Activated naive CD4-positive, alpha-beta T cell treated with Interleukin-2 at 50 U/mL for 16 hours (primary cell): ENCODE measurements at places on chromosomes 2 and 18.

- no peak for DNase-seq
Measured at GRCh38 chr2:133986081-133986837, 267.6 kb upstream of the MGAT5 start.

DNA sequence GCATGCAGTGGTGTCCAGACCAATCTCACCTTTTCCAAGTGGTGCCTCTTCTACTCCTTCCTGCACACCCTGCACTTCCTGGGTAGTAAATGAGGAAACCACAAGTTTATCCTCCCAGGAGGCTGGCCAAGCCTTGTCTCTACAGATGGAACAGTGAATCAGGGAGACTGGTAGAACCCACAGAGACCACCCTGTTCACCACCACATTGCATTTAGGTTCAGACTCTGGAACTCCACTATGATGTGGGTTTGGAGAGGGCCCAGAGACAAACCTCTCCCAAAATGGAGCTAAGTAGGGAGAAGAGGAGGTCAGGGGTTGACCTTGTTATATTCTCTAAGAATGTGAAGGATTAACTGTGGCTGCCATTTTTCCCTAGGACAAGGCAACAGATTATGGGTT is 102.8 kb upstream of the FZD7 start:
- DNase-seq: no peak

DNA sequence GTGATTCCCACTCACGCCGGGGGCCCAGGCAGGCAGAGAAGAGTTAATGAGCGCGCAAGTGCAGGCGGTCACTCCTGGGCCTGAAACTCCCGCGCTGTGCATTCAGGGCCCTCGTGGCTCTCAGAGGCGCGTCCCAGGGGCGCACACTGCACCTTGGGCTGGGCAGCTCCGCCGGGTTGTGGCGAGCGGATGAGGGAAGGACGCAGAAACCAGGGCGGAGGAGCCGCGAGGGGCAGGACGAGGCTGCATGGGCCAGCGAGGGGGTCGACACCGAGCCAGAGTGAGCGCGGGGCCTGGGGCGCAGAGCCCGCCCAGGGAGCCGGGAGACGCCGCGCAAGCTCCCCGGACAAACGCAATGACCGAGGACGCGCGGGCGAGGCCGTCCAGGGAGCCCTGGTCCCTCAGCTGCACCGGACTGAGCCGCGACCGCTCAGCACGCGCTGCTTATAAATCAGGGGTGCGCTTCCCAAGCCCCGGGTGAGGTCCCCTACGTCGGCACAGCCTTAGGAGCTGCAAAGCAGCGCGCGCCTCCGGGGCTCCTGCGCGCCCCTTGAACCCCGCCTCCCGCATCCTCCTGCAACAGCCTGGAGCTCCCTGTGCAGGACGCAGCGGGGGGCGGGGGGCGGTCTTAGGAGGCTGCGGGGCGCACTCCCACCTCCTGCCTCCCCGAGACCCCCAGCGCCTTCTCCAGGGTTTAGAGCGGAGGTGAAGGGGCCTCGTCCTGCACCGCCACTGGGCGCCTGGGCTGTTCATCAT is 180.2 kb upstream of the ALKAL2 start:
- DNase-seq: no peak

DNA sequence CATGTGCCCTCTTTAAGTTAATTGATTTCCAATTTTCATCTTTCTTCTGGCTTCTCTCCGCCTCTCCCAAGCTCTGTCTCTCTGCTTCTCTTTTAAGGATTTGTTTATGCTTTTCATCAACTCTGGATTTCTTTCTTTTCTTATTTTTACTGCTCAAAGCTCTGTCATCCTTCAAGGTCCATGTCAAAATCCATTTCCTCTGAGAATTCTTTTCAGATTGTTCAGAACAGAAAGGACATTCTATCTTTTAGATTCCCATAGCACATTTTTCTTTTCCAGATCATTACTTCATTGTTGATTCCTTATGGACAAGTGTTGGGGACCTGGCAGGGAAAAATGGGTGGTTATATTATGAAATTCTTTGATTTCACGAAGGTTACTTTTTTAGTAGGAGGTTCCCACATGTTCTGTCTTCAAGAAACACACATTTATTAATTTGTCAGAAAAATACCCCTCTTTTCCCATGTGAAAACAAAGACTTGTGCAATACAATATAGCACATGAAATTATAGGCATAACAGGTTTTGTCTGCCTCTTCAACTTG is 12.3 kb downstream of the PMAIP1 start:
- DNase-seq: no peak

DNA sequence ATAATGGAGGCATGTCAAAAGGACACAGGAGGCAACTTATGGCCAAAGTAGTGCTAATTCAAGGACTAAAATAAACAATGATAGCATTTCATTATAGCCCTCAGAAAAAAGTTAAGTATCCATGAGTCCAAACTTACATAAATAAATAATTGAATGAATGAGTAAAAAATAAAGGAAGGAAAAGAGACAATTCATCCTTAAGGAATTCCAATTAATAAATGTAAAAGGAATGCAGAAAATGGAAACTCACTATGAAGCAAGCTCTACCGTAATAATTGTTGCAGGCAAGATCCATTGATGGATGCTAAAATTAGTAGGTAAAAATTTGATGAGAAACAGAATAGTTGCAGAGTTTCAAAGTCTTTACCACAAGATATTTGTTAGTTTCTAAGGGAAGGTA is 88.2 kb upstream of the RAPGEF4 start:
- no peak for DNase-seq

GRCh38 chr2:203037026-203037425 is 22.4 kb downstream of the NBEAL1 start:
- DNase-seq: no peak

DNA sequence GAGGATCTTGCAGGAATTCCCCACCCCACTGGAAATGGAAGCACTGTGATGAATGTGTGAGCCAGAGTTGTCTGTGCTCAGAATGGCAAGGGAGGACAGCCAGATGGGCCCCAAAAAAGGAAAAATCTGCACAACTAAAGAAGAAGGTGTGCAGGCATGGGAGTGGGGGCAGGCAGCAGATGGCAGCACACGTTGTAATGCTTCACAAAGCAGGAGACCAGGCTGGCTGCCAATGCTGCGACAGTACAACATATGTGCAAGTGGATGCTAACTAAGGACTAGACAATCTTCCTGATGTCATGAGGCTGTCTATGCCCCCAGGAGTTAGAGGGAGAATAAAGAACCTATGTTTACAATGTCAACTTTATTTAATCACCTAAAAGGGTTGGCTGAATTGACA is 27.2 kb downstream of the ST6GAL2 start:
- DNase-seq: no peak

GRCh38 chr2:85181134-85181631 is 48.0 kb downstream of the TCF7L1 start:
- DNase-seq: no peak

- DNase-seq: no peak
Measured at GRCh38 chr18:5298156-5298852, 2.8 kb upstream of the ZBTB14 start.

DNA sequence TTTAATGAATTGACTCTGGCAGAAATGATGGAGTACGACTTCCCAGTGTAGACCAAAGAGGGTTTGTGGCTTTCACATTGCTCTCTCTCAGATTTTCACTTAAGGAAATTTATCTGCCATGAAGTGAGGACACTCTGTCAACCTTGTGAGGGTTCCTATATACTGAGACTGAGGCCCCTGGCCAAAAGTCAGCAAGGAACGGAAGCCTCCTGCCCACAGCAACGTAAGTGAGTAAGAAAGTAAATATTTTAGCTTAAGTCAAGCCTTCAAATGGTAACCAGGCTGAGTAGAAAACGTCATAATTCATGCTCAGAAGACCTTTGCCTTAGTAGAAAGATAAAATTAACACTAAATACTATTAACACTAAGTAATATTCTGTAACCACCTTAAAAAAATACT is 1080.5 kb upstream of the ACVR2A start:
- DNase-seq: no peak

DNA sequence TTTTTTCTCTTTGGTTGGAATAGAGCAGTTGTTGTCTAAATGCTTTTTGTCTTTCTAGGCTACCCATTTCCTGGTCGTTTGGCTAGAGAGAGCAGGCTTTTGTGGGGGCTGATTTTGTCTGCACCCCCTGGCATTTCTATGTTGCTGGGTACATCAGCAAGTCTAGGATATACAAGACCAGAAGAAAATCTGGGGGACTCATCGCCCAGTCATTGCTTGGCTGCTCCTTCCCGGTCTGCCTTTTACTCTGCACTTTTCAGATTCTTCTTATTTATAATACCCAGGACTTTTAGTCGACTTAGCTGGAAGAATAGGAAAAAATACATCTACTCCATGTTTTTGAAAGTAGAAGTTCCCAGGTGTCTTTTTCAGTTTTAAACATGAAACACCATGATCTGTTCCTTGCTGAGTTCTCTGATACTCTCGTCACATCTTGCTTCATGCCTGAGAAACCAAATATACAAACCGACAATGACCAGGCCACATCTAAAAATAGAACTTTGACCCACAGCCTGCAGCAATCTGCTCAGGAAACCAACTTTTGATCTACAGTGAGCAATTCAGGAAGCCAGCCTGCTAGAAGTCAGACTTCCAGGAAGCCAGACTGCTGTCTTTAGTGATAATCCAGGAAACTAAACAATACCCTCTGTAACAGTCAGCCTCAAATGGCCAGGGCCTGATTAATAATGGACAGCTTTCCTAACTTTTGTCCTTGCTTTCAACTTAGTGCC is 163.8 kb upstream of the MEX3C start:
- no peak for DNase-seq
